ENCODE measurements at places on chromosomes 5 and 9.

DNA sequence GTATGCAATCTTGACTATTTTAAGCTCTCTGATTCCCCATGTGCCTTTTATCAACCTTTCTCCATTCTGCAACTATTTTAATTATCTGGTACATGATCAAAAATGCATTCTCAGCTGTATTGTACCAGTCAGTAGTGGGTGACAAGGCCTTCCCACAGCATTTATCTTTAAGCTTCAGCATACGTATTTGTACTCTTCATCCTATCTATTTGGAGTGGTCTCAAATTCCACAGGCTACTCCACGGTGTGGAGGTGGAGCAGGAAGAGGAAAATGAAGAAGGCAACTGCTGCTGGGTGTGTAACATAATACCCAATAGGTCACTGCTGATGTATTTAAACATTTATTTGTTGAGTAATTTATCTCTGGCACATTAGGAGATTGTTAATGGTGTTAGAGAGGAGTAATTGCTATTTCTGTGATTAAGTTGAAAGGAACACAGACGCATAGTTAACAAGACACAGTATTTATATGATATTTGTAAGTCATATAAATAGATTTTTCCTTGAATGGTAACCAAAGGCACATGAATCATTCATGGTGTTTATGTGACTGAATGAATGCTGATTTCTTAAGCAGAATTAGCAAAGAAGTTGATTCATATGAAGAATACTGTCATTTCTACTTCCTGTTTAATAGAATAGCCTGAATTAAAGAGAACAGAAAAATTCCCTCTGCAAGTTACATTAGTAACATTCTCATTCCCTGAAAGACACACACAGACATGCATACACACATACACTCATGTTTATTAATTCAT is 153.8 kb upstream of the NR3C1 start:
- peak; percentile 69 for DNase-seq

DNA sequence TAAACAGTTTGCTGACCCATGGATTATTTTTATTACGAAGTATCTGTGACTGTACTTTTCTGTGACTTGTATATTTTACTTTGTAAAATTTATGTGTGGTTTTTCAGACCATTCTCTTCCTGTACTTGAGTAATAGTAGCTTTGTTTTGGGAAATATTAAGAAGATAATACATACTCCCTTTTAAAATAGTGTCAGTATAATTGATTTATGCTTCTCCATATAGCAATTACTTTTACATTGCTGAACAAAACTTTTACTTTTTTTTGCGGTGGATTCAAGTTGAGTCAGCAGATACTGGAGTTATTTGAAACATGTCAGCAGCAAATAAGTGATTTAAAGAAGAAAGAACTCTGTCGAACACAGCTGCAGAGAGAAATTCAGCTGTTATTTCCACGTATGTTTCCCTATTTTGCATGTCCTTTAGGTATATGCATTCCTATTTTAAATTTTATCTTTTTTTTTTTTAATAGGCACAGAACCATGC is 28.4 kb downstream of the TENT2 start:
- DNase-seq: peak; percentile 4

DNA sequence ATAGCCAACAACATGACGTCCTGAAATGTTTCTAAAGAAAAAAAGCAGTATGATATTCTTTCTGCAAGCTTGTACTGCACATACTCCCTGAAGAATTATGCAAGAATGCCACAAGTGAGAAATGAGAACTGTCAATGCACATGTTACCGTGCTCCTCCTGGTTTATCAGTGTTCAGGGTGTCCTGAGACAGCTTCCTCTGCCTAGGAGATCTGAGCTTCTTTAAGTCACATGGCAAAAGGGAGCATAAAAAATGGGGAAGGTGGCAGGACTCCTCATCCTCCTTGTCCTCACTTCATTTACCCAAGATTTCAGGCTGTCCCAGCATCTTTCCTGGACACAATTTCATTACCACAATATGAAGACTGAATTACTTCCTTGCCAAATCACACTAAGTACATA is 238.2 kb downstream of the GLIS3 start:
- no peak for DNase-seq

DNA sequence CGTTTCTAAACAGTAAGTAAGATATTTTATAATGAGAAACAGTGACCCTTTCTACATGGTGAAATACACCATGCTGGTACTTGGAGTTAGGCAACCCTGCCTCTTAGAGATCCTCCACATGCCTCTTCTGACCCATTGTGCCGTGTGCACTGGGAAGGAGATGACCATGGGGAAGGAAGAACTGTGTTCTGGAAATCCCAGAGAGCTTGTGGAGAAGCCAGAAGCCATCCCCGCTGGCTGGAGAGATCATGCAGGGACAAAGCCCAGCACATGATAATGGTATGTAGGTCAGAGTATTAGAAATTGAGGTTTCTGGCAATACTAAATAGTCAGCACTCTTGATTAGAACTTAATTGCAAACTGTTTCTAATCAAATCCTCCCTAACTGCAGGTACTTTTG is 307.3 kb downstream of the FBXL7 start:
- DNase-seq: peak; percentile 69

DNA sequence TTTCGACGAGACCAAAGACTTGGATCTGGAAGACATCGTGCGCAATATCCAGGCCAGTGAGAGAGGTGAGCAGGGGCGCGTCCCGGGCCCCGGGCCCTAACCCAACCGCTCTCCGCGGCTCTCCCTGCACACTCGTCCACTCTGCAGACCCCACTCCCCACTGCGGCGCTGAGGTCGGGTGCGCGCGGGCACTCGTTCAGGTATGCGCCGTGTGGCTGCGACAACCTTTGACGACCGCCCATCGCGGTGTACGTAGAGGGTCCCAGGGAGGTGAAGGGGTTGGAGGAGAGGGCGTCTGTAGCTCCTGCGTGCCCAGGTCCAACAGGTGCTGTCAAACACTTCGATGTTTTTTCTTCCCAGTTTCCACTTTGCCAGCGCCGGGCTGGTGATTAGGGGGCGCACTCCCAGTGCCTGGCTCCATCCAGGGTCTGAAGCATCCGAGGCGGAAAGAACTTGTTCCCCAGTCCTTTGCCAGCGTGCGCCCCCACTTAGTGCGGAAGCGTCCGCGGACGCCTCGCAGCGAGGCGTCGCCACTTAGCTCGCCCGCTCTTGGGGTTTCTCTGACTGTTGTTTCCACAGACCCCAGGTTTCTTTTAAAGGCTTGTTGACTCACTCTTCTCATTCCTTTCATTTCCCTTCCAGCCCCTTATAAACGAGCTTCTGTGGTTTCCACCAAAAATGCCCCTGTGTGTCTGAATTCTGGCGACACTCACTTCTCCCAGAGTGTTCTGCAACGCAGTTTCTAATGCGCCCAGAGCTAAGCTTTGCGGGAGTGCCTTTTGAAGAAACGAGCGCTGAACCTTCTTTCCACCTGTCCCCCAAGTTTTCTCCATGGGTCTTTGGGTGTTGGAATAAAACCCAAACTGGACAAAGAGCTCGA is 1.6 kb downstream of the NPR3 start:
- DNase-seq: peak; percentile 39

DNA sequence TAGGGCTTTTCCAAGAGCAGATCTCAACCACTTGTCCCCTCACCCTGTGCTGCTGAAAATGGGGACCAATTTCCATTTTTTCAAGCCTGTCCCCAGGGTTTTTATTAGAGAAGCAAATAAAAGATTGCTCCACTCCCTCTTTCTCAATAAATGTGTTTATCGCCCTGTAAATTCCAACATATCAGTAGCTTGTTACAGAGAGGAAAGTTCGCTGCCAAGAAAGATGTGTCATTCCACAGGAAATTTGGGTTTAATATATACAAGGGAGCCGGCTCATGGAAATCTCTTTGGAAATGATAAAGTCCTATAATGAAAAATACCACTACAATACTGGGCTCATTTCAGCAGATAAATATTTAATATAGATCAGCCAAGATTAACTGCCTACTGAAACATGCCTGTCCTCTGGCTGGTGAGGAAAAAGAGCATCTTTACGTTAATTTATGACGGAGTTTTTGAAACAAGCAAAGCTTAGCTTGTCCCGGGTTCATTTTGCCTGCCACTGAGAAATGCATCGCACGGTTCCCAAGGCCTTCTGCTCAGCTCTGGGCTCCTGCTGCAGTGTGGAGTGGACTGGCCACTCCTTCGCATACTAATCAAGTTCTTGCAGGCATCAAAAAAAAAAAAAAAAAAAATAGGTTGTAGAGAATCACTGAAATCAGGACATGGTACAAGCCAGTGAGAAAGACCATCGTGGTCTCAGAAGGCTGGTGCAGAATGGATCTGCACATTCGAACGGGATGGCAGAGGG is 84.5 kb downstream of the BRINP1 start:
- peak; percentile 18 for DNase-seq

GRCh38 chr9:133558191-133559126 is 24.0 kb downstream of the ADAMTSL2 start:
- DNase-seq: peak; percentile 79

GRCh38 chr5:53397845-53398244 is 82.6 kb upstream of the FST start:
- peak; percentile 72 for DNase-seq

- no peak for DNase-seq
These were observed 405.3 kb downstream of the TLR4 start for GRCh38 chr9:118109542-118109941.

GRCh38 chr5:26239588-26239987 is 798.8 kb downstream of the CDH9 start:
- DNase-seq: no peak

DNA sequence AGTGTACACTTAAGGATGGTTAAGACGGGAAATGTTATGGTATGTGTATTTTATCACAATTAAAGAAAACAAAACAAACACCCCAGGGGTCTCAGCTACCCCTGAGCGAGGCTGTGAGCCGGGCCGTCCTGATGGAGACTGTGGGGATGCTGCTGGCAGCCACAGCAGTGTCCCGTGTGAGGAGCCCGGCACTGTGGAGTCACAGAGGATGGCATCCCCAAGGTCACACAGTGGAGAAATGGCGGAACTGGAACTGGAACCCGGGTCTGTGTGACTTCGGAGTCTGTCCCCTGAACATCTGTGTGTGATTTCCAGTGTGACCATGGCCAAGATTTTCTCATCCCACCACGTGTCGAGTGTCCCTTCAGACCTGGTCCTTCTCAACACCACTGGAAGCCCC is 80.7 kb upstream of the PHYKPL start:
- no peak for DNase-seq
